ENCODE measurements at places on chromosomes 12 and 14.

GRCh38 chr12:88681271-88681670 is 101.0 kb upstream of the KITLG start:
- DNase-seq, result no peak

GRCh38 chr12:54933376-54933775 is 51.2 kb downstream of the TESPA1 start:
- peak; percentile 42 for DNase-seq

- no peak for DNase-seq
Observed at GRCh38 chr14:94491511-94491910, 15.5 kb upstream of the SERPINA9 start.

- no peak for DNase-seq
Observed at GRCh38 chr12:103779410-103780092, 61.5 kb downstream of the NT5DC3 start.

DNA sequence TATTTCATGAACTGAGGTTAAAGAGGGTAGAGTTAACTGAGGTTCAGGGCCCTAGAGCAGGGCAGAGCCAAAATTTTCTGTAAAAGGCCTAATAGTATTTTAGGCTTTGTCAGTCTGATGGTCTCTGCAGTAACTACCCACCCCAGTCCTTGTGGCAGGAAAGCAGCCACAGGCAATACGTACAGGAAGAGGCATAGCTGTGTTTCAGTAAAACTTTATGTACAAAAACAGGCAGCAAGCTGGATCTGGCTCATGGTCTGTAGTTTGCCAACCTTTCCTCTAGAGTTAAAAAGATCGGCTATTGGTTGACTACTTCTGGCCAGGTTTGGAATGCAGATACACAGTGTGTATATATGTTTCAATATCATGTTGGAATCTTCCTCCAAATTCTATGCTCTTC is 17.2 kb downstream of the TM7SF3 start:
- no peak for DNase-seq

DNA sequence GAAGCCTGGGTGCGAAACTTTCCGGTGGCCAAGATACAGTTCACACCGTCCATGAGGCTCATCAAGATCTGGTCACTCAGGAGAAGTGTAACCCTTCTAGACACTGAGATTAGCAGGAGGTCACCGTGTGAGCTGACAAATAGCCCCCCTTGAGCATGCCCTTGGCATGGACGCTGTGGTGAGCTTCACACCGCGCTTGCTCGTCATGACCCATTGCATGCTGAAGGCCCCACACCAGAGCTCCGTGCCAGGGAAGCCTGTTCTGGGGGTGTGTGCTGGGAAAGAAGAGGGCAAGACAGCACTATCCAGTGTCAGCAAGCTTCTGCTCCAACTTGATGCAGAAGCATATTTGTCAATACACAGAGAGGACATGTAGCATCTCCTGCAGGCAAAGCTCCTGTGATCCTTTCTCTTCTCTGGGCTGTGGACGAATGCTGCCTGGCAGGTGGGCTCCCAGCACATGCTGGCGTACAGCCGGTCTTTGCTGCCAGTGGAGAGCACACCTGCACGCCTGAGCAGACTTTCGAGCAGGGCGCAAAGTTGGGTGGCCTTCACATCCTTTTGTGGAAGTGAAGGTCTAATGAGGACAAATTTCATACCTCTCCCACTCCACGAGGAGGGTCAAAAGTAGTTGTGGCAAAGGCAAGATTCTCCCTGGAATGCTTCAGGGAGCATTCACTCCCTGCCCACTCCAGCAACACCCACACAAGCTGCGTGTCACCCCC is 126.9 kb upstream of the FKBP4 start:
- no peak for DNase-seq

DNA sequence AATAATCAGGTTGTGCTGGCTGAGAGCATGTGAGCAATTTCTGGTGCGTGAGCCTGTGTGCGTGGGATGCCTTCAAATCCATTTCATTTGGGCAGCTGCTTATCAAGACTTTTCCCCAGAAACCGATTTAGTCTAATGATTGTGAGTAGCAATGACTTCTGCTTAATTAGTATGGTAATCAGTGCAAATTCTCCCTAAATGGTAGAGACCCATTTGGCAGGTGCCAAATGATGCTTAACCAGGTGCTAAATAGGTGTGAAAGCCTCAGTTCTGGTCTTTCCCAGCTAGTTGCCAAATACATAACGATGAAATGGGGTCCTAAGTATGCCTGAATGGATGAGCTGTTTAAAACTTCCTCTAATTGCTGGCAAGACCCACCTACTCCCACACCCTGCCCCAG is 248.4 kb upstream of the CCDC196 start:
- no peak for DNase-seq

- DNase-seq, result no peak
Observed at GRCh38 chr12:65826353-65827171, 2.3 kb downstream of the HMGA2 start.

GRCh38 chr14:34713681-34714319 is 593 bp downstream of the CFL2 start:
- DNase-seq, result no peak

- DNase-seq, result no peak
Observed at GRCh38 chr12:93453633-93454032, 11.9 kb upstream of the UBE2N start.

DNA sequence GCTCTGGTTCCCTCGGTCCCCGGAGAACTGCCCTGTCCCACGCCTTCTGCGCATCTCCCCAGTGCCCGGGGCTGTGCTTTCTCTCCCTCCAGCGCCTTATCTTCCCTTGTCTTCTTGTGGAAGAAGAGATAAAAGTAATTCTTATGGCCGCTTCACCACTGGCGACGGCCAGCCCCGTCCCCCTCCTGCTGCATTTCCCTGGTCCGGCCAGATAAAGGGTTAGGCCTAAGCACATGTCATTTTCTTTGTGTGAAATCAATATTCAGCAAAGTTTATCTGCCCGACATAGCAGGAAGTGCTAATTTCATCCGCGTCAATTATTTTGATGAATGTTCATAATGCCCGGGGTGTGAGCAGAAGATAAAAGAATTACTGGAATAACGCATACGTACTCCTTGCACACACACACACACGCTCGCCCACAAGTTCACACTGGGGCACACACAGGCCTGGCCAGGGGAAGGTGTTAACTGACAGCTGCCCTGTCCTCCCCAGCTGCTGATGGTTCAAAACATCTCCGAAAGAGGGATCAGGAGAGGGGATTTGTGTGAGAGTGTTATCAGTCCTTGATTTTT is 177.7 kb upstream of the LHX5 start:
- DNase-seq, result no peak

- DNase-seq, result no peak
Observed at GRCh38 chr12:109770104-109770860, 56.7 kb downstream of the FAM222A start.

GRCh38 chr14:23163830-23164229 is 19.6 kb downstream of the SLC7A8 start:
- DNase-seq, result no peak

GRCh38 chr14:24456980-24457379 is 14.4 kb upstream of the SDR39U1 start:
- DNase-seq, result no peak

GRCh38 chr12:88388566-88389540 is 191.4 kb downstream of the KITLG start:
- DNase-seq, result no peak

DNA sequence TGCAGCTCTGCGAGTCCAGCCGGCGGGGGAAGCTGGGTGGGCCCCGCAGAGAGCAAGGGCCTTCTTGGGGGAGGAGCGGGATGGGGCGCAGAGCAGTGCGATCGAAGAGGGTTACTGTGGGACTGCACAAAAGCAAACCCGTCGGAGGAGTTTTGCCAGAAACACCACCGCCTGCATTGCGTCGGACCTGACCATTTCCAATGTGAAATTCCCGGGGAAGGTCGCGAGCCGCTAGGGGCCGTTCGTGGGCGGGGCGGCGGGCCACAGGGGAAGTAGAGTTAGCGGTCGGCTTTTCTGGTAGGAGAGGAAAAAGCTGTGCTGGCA is 333 bp upstream of the KCNA1 start:
- DNase-seq, result no peak

DNA sequence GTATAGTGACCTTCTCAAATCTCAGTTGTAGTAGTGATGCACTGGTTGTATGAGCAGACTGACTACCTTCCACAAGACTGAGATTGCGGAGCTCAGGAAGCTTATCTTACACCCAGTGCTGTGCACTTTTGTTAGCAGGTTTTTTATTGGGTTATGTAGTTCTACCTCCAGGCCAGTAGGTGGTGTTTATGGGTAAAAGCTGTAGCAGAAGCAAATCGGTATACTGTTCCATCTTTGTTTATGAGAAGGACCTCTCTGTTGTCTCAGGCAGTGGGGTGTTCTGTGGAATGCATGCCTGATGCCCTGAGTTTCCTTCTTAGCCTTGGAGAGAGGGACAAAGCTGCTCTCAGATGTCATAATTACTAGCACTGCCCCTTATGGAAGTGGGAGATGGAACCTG is 217.8 kb downstream of the LRFN5 start:
- no peak for DNase-seq

- DNase-seq, result no peak
Observed at GRCh38 chr14:80427101-80427500, 215.8 kb upstream of the DIO2 start.

GRCh38 chr12:75116646-75117198 is 92.9 kb downstream of the KCNC2 start:
- no peak for DNase-seq

GRCh38 chr14:71179066-71179465 is 271.8 kb downstream of the PCNX1 start:
- DNase-seq, result no peak

- no peak for DNase-seq
Observed at GRCh38 chr12:87274594-87275245, 754.5 kb downstream of the C12orf50 start.

GRCh38 chr14:32478050-32478449 is 149.0 kb downstream of the AKAP6 start:
- DNase-seq, result no peak

DNA sequence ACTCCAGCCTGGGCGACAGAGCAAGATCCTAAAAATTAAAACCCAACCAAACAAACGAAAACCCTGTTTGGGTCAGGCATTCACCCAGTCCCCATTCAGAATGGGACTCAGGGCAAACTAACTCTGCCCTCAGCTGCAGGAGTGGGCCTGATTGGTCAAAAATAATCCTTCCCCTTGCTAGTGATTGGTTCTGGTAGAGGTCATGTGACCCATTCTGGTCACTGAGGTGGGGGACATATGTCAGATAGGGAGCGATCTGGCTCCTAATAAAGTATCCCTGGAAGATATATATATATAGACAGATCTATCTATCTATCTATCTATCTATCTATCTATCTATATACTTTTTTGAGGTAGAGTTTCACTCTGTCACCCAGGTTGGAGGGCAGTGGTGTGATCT is 29.5 kb upstream of the MED13L start:
- DNase-seq, result no peak

- no peak for DNase-seq
Observed at GRCh38 chr14:103072595-103073366, 11.2 kb upstream of the LBHD2 start.

DNA sequence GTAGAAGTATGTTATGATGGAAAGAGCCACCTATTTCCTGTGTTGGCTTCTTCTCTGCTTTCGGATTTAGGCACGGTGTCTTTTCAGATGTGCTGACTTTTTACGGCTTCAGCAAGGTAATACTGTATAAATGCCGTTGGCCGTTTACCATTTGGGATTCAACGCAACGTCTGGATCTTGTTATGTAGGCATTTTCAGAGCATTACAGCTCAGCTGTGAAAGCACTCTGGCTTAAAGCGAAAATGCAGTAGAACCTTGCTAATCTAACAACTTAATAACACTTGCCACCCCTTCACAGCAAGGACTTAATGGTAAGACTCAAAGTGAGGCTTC is 229.9 kb downstream of the EFCAB11 start:
- DNase-seq, result peak; percentile 53

DNA sequence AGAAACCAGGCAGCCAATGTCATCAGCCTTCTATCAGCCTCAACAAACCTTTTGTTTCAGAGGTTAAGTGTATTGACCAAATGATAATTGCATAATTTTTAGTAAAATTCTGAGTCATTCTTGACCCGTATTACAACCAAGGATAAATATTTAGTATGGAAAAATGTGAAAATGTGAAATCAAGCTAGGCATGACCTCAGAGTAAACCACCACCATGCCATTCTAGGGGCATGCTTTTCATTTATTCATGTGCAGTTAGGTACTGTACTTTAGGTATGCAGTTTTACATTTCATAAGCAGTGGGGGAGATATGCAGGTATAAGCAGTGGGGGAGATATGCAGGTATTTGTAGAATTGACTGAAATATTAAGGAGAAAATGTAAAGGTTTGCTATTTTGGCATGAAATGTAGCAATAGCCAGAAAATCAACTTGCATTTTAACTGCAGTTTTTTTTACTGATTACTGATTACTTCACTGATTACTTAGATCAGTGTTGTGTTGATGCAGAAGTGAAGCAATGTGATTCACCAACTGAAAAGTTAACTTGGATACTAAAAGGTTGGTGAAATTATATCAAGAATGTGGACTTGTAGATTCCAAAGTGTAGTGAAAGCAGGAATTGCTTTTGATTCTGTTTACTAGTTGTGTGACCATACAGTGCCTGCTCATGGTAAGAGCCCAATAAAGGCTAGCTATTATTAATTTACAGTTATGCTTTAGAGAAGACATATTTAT is 184.2 kb downstream of the ESR2 start:
- no peak for DNase-seq

DNA sequence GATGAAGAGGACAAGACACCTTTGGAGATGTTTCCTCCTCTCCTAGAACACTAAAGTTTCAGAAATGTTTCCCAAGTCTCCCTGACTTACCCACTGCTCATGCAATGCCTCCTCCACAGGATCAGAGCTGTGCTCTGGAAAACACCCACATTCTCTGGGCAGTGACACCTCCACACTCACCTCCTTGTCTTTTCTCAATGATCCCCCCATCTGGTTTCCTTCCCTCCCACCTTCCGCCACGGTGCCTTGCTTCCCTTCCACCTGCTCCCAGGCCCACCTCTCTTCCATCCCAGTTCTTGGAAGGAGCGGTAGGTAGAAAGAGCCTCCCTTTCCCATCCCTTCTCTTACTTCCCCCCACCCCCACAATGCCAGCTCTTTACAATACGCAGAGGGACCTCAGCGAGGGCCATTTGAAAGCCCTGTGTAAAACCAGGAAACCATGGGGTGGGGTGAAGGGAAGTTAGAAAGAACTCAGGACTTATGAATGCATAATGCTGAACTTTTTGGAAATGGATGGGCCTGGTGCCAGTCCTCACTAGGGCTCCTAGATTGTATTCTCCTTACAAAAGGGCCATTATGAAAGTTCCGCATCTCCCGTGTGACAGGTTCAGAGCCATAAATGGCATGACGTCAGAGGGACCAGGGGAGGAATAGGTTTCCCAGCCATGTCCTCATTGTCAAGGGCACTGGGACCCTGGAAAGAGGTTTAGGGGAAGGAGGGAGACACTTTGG is 12.8 kb downstream of the FBLN5 start:
- DNase-seq, result no peak

DNA sequence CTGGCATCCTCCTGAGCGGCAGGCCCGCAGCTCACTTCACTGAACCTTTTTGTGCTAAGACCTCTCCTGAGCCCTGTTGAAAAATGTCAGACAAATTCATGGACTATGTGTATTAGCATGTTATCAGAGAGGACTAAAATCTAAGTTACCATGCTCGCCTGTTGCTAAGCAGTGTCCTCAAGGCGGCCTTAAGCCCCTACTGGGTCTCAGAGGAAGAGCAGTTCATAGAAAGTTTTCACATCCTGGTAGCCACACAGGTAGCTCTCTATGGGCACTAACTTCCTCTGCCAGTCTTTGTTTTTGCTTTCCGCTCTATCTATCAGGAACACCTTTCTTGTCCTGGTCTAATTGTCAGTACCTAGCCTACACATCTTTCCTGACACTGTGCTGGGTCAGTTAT is 306.6 kb upstream of the MIS18BP1 start:
- no peak for DNase-seq
